ENCODE measurements at places on chromosomes 1 and 21. TPM values are rescaled to one million over a fixed set of nuclear protein-coding genes. Genes with fewer than 3 reads are reported as not detected.

GRCh38 chr1:26290122-26290881 lies 10.4 kb downstream of the SH3BGRL3 start:
- DNase-seq: peak; percentile 38

The LRRC38 gene
- not detected for total RNA-seq

The CD53 gene
- total RNA-seq: 255 TPM

- no peak for DNase-seq
Observed at GRCh38 chr1:113433184-113433583, 42.9 kb downstream of the MAGI3 start.

GRCh38 chr1:15963363-15963967 lies 12.4 kb downstream of the ZBTB17 start:
- no peak for DNase-seq

The MAP3K21 gene
- 1.8 TPM for total RNA-seq

GRCh38 chr21:37032293-37032692 lies 25.8 kb downstream of the RIPPLY3 start:
- no peak for DNase-seq

- DNase-seq: peak; percentile 25
Observed at GRCh38 chr1:41653574-41653973, 169.1 kb upstream of the EDN2 start.

Measured in activated naive CD4-positive, alpha-beta T cell treated with anti-CD3 and anti-CD28 coated beads for 36 hours (primary cell).